Left cardiac atrium (tissue), 4 donors: ENCODE measurements at places on chromosomes 12 and 14.

- no peak for DNase-seq
Observed at GRCh38 chr12:21843795-21844194, 69.3 kb upstream of the KCNJ8 start.

- DNase-seq, result no peak
Observed at GRCh38 chr12:4918950-4919660, 9.4 kb downstream of the KCNA1 start.

GRCh38 chr14:74981833-74982232 lies 20.9 kb upstream of the EIF2B2 start:
- DNase-seq, result no peak

DNA sequence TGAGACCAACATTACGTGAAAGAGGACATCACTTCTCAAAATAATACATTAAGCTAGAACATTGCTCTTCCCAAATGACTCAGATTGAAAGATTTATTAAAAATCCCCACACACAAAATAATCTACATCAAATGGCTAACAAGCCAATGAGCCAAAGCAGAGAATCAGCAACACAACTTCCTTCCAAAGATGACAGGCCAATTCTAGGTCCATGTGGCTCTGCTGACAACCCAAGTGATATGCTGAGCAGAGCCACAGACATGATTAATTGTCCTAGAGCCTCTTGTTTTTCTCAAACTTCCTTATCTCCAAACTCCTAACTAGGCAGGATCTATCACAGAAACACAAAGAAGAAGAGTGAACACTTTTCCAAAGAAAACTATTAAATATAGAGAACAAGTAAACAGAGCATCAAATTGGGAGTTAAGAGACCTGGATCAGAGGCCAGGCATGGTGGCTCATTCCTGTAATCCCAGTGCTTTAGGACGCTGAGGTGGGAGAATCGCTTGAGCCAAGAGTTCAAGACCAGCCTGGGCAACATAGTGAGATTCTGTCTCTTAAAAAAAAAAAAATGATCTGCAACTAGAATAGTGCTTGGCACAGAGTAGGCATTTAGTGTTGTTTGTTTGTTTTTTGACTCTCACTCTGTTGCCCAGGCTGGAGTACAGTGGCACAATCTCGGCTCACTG lies 38.5 kb downstream of the SENP1 start:
- no peak for DNase-seq

DNA sequence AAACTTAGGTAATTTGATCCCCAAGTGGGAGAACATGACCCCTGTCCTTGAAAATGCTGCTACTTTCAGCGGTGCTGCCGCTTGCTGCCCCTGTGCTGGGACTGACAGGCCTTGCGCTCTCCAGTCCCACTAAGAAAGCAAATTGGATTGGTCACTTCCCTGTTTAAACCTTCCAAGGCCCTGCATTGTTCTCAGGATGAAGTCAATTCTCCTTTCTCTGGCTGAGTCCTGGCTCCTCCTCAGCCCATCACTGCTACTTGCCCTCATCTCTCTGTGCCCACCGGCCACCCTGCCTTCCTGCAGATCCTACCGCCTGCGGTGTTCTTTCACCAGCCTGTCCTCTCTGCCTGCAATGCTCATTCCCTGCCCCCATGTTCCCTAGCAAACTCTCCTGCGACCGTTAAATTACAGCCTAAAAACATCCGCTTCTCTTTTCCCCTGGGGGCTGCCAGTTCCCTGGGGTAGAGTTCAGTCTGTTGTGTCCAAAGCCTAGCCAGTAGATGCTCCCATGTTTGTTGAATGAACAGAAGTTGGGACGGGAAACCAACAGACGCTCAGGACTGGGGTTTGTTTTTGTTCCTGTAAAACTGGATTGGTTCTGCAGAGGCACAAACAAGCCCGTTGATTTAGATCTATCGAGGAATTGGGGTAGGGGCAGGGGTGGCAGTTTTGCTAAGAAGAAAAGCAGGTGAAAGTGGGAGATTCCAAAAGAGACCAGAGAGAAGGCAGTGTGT lies 127.3 kb upstream of the HIF1A start:
- no peak for DNase-seq
